ENCODE measurements at places on chromosomes 7 and 10.

- no peak for DNase-seq
These were observed 47.6 kb upstream of the ANKRD1 start for GRCh38 chr10:90968328-90969081.

- DNase-seq, result no peak
These were observed 39.2 kb upstream of the GSAP start for GRCh38 chr7:77455321-77455720.

DNA sequence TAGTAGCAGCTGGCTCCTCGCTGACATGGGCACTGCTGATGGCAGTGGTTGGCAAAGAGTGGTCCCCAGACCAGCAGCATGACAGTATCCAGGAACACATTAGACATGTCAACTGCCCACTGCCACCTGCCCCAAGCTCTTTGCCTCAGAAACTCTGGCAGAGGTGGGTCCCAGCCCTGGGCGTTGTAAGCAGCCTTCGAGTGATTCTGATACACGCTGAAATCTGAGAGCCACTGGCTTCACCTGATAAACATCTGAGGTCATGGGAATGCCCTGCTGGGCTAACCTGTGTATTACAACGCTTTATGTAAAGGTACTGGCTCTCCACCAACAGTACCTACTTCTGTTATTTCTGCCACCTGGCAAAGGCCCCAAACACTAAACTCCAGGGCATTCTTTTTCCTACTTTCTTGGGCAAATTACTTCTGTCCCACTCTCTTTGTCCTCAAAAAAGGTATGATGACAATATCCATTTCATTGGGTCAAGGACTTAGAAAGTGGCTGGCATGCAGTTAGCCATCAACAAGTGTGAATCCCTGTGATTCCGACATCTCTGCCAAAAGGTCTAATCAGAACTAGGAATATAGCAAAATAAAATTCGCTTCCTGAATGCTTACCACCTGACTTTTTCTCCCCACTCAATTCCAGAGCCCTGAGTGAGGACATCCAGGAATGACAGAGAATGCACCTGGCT is 9.2 kb downstream of the SGMS1 start:
- no peak for DNase-seq

DNA sequence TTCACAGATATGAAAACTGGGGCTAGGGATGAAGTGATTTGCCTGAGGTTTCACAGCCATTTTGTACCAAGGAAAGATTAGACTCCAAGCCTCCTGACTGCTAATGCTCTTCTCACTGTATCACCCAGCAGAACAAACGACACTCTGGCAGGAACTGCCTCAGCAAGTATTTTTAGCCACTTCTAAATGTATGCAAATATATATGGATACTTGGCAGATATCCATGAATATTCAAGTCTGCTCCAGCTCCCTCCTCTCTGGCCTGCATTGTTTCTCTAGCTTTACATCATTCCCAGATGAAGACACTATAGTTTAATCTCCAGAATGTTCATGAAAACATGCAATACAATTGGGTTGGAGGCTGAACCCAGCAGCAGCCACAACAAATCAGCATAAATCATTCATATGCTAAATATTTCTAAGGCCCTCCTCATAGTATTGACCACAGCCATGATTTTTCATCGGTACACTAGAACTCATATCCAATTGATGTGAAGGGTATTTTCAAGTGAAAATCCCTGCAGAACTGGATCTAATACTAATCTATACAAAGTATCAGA is 65.5 kb downstream of the HPSE2 start:
- no peak for DNase-seq

All from stimulated activated CD8-positive, alpha-beta memory T cell treated with anti-CD3 and anti-CD28 coated beads, Interleukin-7, amount 100 ng/mL, for 1 hour (primary cell).